ENCODE measurements at places on chromosomes 6 and 20. TPM values are rescaled to one million over a fixed set of nuclear protein-coding genes. Genes with fewer than 3 reads are reported as not detected.

DNA sequence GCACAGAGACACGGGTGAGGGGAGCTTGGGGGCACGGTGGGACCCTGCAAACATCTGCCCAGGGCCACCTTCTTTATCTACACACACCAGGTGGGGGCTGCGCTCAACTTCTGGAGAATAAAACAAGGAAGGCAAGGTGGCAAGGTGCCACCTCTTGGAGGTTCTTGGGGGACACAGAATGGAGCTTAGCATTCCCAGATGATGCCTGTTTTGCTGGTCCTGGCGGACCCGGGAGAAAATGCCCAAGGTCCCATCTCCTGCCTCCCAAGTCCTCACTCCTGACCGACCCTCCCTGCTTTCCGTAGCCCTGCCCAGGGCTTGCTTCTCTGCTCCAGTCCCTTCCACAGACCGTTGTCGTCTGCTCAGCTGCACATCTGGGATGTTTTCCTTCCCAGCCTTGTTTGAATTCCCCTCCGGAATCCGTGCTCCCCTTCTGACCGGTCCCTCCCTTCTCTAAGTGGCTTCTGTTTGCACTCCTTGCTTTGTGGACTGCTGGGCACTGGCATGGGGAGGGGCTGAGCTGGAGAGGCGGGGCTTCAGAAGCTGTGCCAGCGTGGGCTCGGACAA is 13.1 kb downstream of the ITPR3 start:
- H3K27ac ChIP-seq = no peak overlapping the region
- H3K4me3 ChIP-seq = peak overlapping the region; percentile 84
- H3K4me1 ChIP-seq = peaks cover 39% of the 10 kb centered on the region
- DNase-seq = no peak
- peaks cover 9% of the 10 kb centered on the region for H3K27me3 ChIP-seq

- no peak overlapping the region for H3K27ac ChIP-seq
- no peak overlapping the region for H3K4me3 ChIP-seq
- H3K36me3 ChIP-seq = no peaks in the 10 kb centered on the region
- no peaks in the 10 kb centered on the region for H3K27me3 ChIP-seq
- no peaks in the 10 kb centered on the region for H3K4me1 ChIP-seq
- DNase-seq = no peak
These were observed 16.7 kb upstream of the IRAK1BP1 start for GRCh38 chr6:78850621-78851020.

DNA sequence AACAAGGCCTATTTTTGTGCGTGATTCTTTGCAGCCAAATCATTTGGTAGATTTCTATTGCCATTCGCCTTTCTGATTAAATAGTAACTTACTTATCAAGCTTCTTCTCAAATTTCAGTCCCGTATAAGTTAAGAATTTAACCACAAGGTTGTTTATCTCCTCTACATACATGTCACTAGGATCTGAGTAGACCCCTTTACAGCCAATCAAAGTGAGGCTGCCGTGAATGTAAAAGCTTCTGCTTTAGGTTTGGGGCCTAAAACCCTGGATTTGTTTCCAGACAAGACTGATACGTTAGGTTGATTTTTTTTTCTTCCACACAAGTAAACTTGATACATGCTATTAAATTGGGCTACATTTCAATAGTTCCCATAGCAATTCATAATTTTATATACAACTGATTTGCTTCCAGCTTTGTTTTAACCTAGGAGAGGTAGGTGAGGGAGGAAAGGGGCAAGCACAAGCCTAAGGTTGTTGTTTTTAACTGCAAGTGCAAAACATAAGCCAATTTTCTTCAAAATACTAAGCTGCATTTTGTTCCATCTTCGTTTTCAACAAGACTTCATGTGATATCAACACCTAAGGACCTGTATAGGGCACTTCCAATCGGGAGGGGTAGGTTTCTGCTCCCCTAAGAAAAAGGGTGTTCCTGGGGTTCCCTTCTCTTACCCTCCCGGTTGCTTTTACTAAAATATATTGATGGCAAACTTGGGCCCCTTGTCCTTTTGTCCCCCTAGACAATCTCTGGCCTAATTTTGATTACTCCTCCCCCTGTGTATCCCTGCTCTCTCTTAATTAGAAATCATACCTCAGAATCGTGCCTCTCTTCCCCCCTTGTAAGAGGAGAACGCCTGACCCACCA is 1.7 kb downstream of the RANBP9 start:
- H3K27me3 ChIP-seq = no peaks in the 10 kb centered on the region
- peaks cover 22% of the 10 kb centered on the region for H3K4me1 ChIP-seq
- peak; percentile 30 for DNase-seq
- H3K27ac ChIP-seq = peak overlapping the region; percentile 82
- peak overlapping the region; percentile 89 for H3K4me3 ChIP-seq

KIFC1 gene
- 61.7 TPM for total RNA-seq
